ENCODE measurements at places on chromosomes 4 and X. TPM values are rescaled to one million over a fixed set of nuclear protein-coding genes. Genes with fewer than 3 reads are reported as not detected.

The FREM3 gene
- total RNA-seq: 3.2 TPM

The CACNA1F gene
- not detected for total RNA-seq

The LDOC1 gene
- total RNA-seq: 13.1 TPM

The TRIM60 gene
- not detected for total RNA-seq

The RXFP1 gene
- 3.7 TPM for total RNA-seq

The FAM9A gene
- total RNA-seq: not detected

The AR gene
- total RNA-seq: 1.8 TPM

The FAM53A gene
- total RNA-seq: 1.4 TPM

The CYSLTR1 gene
- total RNA-seq: 1.6 TPM

The ELK1 gene
- total RNA-seq: 11.3 TPM

The PAK3 gene
- total RNA-seq: 204 TPM

The L1CAM gene
- total RNA-seq: 182 TPM

The NMU gene
- total RNA-seq: 4.2 TPM

Data from diencephalon (tissue), 1 donor.